Amniotic epithelial cell (primary cell): ENCODE measurements at places on chromosomes 12 and 14.

DNA sequence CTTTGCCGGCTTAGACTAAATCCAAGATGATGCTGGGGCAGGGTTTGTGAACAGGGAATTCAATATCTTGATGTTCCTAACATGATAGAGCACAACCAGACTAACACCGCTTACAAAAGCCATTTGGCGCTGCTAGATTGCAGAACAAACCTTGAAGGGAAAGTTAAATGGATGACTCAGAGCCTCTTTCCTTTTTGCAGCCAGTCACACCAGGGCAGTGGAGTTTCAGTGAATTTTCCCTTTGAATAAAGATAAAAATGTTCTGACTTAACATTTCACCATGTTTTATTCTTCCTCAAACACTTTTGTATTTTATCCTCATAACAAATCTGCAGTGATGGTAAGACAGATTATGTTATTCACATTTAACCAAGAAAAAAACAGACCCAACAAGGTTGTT is 47.3 kb downstream of the PDE6H start:
- peak; percentile 10 for DNase-seq

GRCh38 chr12:20474443-20474842 is 106.1 kb downstream of the PDE3A start:
- no peak for DNase-seq

DNA sequence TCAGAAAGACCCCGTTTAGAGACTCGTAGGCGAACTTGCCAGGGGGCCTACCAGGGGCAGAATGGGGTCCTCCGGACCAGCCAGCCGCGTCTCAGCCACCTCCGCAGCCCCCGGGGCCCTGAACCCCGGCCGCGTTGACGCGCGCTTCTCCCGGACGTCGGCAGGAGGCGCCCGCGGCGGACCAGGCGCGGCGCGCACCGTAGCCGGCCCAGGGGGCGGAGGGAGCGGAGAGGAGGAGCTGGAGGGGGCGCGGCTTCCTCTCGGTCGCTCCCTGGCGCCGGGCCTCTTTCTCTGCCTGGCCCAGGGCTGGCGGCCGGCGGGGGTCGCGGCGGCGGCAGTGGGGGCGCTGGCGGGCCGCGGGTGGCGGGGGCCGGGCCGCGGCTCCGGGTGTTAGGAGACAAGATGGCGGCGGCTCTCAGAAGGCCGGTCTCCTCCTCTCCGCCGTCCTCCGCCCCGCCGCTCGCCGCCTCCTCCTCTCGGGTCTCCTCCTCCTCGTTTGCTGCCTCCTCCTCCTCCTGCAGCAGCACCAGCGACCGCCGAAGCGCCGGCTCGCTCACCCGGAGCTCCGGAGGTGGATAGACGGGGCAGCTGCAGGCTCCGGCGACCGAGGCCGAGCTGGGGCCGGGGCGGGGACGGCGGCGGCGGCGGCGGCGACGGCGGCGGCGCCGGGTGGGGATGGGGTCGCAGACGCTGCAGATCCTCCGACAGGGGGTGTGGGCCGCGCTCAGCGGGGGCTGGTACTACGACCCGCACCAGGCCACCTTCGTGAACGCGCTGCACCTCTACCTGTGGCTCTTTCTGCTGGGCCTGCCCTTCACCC is at the start of gene PCNX1:
PCNX1 (plus strand) TSS at position 284 of the 820 bp plus-strand sequence; CDS start at position 676, 392 bp downstream.
- DNase-seq = peak; percentile 82

DNA sequence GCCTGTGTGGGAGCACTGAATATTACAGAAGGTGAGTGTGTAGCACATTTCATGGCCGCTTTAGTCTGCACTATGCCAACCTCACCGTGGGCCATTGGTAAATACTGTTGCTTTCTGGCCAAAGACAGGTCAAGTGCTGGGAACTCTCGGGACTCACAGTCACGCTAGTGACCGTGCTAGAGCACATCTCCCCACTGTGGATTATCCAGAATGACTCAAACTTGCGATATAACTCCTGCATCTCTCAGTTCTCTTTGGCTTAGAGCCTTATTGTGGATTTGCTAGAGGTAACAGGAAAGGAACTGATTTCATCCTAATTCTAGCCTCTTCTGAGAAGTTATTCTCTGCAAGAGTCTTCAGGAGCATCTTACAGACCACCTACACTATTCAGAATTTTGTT is 86.5 kb downstream of the DAD1 start:
- DNase-seq = no peak

DNA sequence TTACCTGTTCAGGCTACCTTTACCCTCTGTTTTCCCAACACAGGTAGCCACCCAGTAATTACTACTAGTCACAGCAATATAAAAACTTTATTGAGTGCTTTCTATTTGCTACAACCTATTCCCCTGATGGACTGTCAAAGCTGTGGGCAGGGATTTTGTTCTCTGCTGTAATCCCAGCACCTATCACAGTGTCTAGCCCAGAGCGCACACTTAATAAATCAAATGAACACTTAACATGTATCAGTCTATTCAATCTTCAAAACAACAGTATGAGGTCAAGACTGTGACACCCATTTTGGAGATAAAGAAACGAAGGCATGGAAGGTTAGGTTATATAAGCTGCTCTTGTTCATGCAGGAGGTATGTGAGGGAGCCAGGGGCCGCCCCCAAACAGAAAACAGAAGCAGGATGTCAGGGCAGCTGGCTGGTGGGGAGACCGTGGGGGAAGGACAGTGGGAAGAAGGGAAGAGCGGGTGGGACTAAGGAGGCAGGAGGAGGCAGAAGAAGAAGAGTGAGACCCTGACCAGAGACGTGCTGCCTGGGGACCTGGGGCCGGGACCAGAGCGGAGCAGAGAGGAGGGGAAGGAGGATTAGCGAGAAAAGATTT is 1.7 kb downstream of the TNFRSF1A start:
- peak; percentile 78 for DNase-seq

GRCh38 chr12:42421844-42422779 is 96.1 kb downstream of the PPHLN1 start:
- DNase-seq = peak; percentile 48

DNA sequence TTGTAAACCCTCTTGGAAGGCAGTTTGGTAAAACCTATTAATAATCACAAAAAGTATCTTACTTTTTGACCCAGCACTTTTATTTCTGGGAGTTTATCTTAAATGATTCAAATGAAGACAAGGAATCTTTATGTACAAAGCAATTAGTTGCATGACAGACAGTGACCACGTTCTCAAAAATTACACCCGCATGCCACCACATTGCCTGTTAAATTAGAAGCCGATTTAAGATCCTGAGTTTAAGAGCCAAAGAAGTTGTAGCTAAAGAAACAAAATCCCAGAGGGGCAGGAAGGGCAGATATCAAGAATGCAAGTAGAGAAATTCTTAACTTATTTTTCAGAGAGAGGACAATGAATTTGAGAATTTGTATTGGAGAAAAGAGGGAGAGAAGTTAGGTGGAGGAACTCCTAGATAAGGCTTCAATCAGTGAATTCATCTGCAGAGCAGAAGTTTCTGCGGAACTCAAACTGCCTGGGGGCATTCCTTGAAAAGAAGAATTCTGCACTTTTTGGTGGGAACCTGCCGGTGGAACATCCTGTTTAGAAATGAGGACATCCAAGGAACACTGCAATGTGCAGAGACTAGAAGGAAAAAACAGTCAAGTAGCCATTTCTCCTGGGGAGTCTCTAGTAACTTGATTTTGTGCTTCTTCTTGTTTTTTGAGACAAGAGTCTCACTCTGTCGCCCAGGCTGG is 1.1 kb upstream of the RIOX1 start:
- no peak for DNase-seq

DNA sequence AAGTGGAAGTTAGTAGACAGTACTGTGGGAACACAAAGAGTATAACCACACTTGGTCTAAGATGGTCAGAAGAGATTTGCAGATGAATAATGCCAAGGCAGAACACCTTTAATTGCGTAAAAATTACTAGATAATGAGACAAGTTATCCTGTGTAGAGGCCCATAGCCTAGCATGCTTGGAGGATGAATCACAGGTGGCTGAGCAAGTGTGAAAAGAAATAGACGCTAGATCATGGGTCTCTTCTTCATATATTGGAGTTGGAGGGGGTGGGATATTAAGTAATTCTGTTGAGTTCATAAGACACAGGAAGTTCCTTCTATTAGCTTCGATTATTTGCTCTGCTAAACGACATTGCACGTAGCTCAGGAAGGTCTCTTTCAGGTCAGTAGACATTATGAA is 454.3 kb upstream of the LMO3 start:
- DNase-seq = no peak

DNA sequence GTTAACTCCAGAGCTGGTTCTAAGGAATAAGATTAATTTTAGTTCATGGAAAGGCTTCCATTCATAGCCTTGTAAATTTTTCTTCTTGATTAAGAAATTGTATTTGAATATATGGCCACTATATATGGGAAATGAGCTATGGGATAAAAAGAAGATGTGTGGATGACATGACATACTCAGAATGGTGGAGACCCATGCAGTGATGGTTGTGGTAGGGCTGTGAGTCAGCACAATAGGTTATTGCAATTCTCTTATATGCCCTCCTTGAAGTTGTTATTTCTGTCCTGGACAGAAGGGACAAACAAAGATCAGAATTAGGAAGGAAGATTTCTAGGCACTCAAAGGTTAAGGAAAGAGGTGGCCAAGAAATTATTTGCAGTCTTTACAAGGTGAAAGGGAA is 21.5 kb downstream of the RASSF9 start:
- no peak for DNase-seq

DNA sequence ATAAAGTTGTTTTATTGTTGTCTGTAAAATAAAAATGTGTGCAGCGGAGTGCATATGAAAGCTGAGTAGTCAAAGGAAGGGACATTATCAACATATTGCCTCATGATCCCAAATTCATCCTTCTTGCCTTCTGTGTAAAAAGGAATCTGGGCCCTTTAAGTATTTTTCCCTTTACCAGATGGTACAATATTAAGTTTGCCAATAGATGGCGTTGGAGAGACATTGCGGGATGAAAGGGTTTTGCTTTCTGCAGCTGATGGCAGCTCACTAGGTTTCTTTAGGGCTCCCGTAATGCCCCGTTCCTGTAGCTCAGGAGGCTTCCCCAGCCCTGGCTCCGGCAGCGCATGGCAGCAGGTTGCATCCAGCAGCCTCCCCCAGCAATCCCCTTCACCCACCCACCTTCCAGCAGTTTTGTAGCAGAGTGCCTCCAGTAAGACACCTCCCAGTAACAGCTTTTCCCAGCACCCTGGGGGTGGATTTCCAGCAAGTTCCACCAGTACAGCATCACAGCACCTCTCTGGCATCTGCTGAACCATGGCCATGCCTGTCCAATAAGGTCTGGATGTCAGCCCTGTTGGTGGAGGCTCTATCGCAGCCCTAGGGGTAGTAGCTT is 354.4 kb downstream of the MED13L start:
- DNase-seq = no peak

- no peak for DNase-seq
Measured at GRCh38 chr14:27387463-27387862, 789.6 kb upstream of the NOVA1 start.

DNA sequence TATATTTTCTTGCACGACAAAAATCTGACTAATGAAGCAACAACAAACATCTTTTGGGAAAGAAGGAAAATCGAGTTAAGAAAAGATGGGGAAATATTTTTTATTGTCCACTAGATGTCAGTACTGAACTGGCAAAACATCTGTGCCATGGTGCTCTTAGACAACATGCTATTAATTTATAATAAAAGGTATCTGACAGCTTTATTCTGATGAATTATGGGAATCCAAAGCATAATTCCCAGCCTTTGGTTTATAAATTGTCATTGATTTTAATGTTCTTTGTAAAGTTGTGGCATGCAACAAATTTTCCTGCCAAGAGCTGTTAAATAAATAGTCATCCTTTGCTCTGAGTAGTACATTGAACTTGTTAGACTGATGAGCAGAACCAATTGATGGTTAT is 231.2 kb downstream of the ETNK1 start:
- peak; percentile 50 for DNase-seq

- no peak for DNase-seq
Measured at GRCh38 chr12:100926669-100927248, 132.2 kb downstream of the ANO4 start.

- no peak for DNase-seq
Measured at GRCh38 chr14:101185073-101185835, 281.7 kb upstream of the RTL1 start.

DNA sequence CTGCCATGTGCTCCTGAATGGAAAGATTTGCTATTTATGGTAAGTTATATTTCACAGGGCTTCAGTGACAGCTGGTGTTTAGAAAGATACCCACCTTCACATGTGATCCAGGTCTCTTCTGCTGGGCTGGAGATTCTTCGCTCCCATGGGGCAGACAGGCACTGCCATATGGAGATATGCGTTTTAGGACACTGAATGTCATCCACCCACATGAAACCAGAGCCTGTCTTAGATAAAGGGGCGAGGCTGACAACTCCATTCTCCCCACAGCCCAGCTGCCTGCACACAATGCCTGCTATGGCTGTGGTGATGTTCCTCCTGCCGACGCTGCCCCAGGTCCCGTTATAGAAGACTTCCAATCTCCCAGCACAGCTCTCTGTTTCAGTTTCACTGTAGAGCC is 69.4 kb downstream of the ACSM4 start:
- DNase-seq = no peak

DNA sequence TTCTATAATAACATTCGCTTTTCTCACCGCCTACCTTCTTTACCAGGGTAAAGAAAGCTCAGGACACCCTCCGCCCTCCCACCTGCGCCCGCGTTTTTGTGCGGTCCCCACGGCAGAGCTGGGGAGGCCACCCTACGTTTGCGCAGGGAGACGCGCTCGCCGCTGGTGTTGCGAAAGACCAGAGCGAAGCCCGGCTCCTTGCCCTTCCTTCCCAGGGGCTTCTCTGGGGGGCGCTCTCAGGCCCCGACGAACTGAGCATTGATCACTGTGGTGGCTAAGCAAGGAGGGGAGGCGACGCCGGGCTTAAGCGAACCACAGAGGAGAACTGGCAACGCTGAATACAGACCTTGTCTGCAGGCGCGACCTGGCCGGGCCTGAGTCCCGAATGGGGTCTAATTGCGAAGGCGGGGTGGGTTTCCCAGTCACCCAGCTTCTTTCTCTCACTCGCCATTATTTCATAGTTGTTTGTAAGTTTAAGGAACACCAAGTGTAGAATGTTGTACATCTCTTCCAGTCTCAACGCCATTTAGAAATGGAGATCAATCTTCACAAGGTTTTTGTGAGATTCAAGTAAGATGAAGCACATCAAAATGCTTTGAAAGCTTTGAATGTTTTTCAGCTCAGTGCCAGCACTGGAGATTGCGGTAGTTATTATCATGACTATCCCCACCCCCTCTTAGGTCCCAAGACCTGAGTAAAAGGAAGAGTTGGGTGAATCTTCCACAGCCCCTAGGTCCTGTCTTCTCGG is 1.7 kb upstream of the NKX2-1 start:
- DNase-seq = no peak
